ENCODE measurements at places on chromosomes 13 and 19. TPM values are rescaled to one million over a fixed set of nuclear protein-coding genes. Genes with fewer than 3 reads are reported as not detected.

LILRB2 gene
- not detected for total RNA-seq

LILRB1 gene
- not detected for total RNA-seq

CEACAM3 gene
- not detected for total RNA-seq

C19orf81 gene
- total RNA-seq: 36.8 TPM

CACNG7 gene
- 1.9 TPM for total RNA-seq

KISS1R gene
- total RNA-seq: 0.46 TPM

ICAM1 gene
- total RNA-seq: 0.57 TPM
